CD4-positive, alpha-beta T cell treated with Interleukin-10 for 1 hour (primary cell): ENCODE measurements at places on chromosomes 3 and 15.
A peak's percentile ranks its signal among the peaks of the same experiment; 100 is the strongest.

- DNase-seq: peak; percentile 46
Observed at GRCh38 chr3:49410066-49410845, 1.5 kb downstream of the RHOA start.

- no peak for DNase-seq
Observed at GRCh38 chr3:170760174-170760526, 109.8 kb downstream of the RPL22L1 start.

- DNase-seq: no peak
Observed at GRCh38 chr15:45102226-45102625, 11.7 kb downstream of the DUOX2 start.

GRCh38 chr15:63022663-63023062 is 19.9 kb upstream of the TPM1 start:
- DNase-seq: no peak

DNA sequence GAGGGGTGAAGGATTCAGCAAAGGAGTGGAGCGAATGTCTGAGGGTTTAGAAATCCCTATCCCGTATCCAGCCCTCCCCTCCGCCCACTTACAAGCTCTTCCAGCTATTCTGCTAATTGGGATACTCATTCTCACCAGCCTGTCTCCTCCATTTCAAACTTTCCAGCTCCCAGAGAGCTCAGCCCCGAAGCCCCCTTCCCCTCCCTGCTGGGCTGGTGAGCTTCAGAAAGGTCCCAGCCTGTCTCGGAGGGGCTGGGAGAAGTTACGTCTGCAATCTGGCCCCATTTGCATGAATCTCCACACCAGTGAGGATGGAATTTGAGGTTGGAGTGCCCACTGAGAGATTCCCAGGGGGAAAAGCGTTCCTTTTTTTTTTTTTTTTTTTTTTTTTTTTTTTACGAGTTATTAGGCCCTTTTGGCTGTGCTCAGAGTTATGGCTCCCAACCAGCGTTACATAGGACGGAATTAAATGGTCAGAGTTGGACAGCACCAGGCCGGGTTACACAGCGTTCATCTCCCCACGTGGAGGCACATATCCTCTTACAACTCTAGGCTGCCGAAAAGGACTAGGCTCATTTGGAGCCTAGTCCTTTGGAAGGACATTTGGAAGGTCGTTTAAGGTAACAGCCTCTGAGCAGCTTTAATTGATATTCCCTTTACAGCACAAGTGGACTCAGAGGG is 34.6 kb downstream of the FGD5 start:
- no peak for DNase-seq

DNA sequence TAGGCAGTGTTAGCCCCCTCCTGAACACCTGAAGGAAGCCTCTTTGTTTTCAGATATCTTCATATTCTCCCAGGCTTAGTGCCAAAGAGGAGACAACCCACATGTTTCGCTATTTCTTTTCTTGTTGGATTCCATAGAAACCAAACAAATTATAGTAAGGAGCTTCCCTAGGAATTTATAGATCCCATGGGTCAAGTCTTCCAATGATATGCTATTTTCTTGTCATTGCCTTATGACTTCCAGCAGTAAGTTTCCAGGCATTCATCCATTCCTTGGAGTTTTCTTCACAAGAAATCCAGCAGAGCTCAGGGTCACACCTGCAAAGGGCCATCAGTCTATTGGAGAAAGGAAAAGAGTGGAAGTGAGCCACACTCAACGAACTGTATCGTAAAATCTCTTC is 9.9 kb upstream of the KCNMB2 start:
- DNase-seq: no peak

- DNase-seq: no peak
Observed at GRCh38 chr15:91535856-91536500, 317.5 kb upstream of the SLCO3A1 start.

DNA sequence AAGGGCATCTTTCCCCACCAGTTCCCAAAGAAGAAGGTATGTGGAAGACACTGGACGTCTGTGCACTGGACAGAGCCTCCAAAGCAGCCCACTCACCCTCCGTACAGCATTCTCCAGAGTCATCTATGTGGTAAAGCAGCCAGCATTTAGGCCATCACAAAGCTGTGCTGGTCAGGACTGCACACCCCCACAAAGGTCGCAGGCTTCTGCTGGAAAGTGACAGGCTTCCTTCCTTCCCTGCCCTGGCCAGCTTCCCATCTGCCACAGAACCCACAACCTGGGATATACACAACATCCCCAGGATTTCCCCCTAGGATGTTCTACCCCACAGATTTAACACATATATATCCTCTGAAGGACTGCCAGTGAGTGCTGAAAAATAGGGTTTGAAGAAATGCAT is 64.6 kb upstream of the GALNT15 start:
- no peak for DNase-seq

DNA sequence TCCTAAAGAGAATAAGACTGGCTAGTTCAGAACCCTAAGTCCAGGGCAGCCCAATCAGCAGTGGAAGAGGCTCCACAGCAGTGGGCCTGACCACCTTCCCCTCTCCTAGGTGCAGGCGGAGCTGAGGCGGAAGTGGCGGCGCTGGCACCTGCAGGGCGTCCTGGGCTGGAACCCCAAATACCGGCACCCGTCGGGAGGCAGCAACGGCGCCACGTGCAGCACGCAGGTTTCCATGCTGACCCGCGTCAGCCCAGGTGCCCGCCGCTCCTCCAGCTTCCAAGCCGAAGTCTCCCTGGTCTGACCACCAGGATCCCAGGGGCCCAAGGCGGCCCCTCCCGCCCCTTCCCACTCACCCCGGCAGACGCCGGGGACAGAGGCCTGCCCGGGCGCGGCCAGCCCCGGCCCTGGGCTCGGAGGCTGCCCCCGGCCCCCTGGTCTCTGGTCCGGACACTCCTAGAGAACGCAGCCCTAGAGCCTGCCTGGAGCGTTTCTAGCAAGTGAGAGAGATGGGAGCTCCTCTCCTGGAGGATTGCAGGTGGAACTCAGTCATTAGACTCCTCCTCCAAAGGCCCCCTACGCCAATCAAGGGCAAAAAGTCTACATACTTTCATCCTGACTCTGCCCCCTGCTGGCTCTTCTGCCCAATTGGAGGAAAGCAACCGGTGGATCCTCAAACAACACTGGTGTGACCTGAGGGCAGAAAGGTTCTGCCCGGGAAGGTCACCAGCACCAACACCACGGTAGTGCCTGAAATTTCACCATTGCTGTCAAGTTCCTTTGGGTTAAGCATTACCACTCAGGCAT is 33.7 kb downstream of the VIPR1 start:
- peak; percentile 63 for DNase-seq

DNA sequence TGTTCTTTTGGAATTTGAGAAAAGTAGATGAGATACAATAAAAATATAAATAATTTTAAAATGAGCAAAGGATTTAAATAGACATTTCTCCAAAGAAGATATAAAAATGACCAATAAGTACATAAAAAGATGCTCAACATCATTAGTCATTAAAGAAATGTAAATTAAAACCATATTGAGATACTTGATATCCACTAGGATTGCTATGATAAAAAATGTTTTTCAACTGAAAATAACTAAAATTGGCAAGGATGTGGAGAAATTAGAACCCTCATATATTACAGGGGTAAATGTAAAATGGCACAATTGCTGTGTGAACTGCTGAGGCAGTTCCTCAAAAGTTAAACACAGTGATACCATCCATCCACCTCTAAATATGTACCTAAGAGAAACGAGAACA is 38.8 kb downstream of the LRRFIP2 start:
- no peak for DNase-seq

GRCh38 chr3:62622553-62623174 is 249.3 kb upstream of the FEZF2 start:
- DNase-seq: peak; percentile 6

GRCh38 chr15:68175526-68175925 is 29.6 kb downstream of the CALML4 start:
- no peak for DNase-seq

- DNase-seq: peak; percentile 56
Observed at GRCh38 chr3:25911525-25912295, 121.8 kb downstream of the OXSM start.

GRCh38 chr15:31384568-31384967 is 57.9 kb downstream of the KLF13 start:
- no peak for DNase-seq
